Brain (organoid and tissue), 16 donors: ENCODE measurements at places on chromosomes 5 and 9.

DNA sequence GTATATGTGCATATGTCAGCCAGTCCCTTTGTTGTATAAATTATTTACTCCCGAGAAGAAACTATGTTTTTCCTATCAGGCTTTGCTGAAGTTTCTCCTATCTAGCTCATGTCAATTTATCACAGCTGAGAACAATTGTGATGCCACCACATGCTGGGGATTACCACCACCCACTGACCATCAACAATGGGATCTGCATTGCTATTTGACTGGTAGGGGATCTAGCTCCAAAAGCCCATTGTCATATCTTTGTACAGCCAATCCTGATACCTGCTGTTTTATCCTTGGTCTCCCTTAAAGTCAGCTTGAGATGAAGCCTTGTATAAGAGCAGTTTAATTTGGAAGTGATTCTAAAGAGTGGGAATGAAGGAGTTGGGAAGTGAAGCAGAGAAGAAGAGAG, 53.9 kb upstream of the KCNN2 start:
- no peak for DNase-seq

- no peak for DNase-seq
These were observed 77.5 kb downstream of the CERT1 start for GRCh38 chr5:75433814-75434506.

DNA sequence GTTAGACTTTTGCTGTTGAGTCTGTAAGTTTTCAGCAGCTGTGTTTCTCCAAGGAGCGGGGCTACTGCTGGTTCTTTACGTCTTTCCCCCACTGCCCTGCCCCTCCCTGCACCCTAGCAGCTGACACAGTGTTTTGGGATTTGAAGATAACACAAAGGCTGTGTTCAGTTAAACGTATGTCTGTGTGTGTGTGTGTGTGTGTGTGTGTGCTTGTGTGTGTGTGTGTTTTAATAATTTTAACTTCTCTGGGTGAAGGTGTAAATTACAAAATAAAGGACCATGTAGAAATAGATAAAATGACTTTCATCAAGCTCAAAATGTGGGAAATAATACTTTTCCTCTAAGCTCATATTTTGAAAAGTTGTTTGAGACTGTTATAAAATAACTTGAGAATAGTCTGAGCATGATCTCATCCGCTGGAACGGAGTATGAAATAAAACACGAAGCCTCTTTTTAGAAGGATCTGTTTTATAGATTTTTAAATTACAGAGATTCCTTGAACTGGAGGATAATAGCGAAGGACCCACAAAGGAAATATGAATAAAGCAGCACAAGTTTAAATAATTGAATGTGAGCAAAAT, 10.9 kb downstream of the ABL1 start:
- no peak for DNase-seq

GRCh38 chr5:172426086-172426485, 28.2 kb downstream of the SH3PXD2B start:
- DNase-seq = no peak

GRCh38 chr5:138803285-138803684, 50.1 kb downstream of the CTNNA1 start:
- no peak for DNase-seq

GRCh38 chr5:141828162-141828561, 50.0 kb downstream of the PCDH1 start:
- DNase-seq = no peak

DNA sequence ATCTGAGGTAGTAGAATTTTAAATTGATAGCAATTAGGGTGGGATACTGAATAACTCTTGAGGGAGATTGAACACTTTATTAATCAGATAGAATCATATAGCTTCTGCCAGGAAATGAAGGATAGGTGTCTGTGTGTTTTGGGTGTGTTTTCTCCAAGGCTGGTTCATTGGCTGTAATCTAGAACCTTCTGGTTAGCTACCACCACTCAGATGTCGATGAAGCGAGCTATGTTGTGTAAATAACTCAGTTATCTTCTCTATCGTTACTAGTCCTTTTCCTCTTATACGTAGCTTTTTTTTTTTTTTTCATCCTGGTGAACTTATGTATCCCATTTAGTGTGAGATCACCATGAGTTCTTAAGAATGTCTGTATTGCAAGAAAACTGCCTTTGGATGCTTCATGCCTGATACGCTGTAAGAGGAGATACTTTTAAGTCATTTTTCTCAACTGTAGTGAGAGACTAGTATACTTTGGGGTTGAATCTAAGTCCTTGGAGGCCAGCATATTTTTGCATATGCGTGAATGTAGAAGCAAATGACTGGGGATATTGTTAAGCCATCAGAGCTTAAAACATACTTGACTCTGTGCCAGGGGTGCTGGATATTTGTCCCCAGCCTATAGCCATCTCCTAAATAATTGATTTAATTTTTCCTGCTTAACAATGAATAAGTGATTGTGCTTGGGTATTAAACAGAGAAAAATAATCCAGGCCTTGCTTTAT, 2.1 kb downstream of the TNFAIP8 start:
- DNase-seq = no peak
